ENCODE measurements at places on chromosomes 12 and 14.
A peak's percentile ranks its signal among the peaks of the same experiment; 100 is the strongest.

DNA sequence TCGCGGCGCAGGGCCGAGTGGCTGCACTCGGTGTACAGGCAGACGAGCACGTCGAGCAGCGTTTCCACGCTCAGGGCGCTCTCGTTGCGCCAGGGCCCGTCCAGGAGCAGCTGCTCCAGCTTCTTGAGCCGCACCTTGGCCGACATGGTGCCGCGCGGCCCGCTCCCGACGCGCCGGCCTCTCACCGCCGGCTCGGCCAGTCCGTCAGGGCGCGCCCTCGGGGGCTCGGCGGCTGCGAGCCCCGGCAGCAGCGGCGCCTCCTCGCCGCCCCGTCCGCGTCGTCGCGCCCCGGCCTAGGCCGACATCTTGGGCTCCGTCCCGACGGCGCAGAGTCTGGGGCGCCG is 349 bp downstream of the CDC42BPB start:
- H3K4me1 ChIP-seq = peaks cover 24% of the 10 kb centered on the region
- peak overlapping the region; percentile 79 for H3K27ac ChIP-seq
- DNase-seq = no peak
- peak overlapping the region; percentile 91 for H3K4me3 ChIP-seq
- H3K36me3 ChIP-seq = no peaks in the 10 kb centered on the region

- H3K36me3 ChIP-seq = no peaks in the 10 kb centered on the region
- no peaks in the 10 kb centered on the region for H3K27me3 ChIP-seq
- no peak overlapping the region for H3K4me3 ChIP-seq
- H3K4me1 ChIP-seq = peaks cover 15% of the 10 kb centered on the region
- DNase-seq = no peak
- H3K27ac ChIP-seq = no peak overlapping the region
Observed at GRCh38 chr12:23618718-23619117, 330.8 kb downstream of the SOX5 start.

DNA sequence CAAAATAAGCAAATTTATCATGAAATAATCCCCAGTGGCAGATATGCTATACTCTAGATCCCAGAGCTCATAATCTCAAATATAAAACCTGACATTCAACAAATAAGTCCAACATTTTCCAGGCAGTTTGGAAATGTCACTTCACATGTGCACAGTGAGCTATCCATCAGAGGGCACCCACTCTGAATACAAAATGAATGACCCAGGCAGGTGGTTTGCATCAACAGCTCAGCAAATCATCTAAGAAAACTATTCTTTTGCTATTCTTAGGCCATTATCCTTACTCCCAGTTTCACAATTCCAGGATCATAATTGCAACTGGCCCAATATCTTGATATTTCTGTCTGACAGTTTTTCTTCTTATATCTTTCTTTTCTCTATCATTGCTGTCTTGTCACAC is 38.5 kb downstream of the TRIM9 start:
- H3K36me3 ChIP-seq = no peaks in the 10 kb centered on the region
- H3K27me3 ChIP-seq = no peaks in the 10 kb centered on the region
- no peak overlapping the region for H3K27ac ChIP-seq

- DNase-seq = no peak
- H3K36me3 ChIP-seq = no peaks in the 10 kb centered on the region
- no peak overlapping the region for H3K4me3 ChIP-seq
- no peaks in the 10 kb centered on the region for H3K27me3 ChIP-seq
- H3K27ac ChIP-seq = no peak overlapping the region
Observed at GRCh38 chr12:88503281-88503703, 77.0 kb downstream of the KITLG start.

GRCh38 chr14:80620434-80620833 is 321.1 kb downstream of the CEP128 start:
- DNase-seq = no peak
- H3K4me3 ChIP-seq = no peak overlapping the region
- no peaks in the 10 kb centered on the region for H3K36me3 ChIP-seq
- no peaks in the 10 kb centered on the region for H3K27me3 ChIP-seq
- H3K27ac ChIP-seq = no peak overlapping the region
- H3K4me1 ChIP-seq = no peaks in the 10 kb centered on the region

- no peaks in the 10 kb centered on the region for H3K4me1 ChIP-seq
- H3K4me3 ChIP-seq = no peak overlapping the region
- H3K27me3 ChIP-seq = no peaks in the 10 kb centered on the region
- no peak overlapping the region for H3K27ac ChIP-seq
- DNase-seq = no peak
Observed at GRCh38 chr12:52689239-52689638, 9.0 kb upstream of the KRT1 start.

GRCh38 chr12:120092551-120093335 is 23.8 kb downstream of the RAB35 start:
- H3K4me1 ChIP-seq = peaks cover 2% of the 10 kb centered on the region
- H3K36me3 ChIP-seq = peaks cover 33% of the 10 kb centered on the region
- no peak overlapping the region for H3K4me3 ChIP-seq
- H3K27me3 ChIP-seq = no peaks in the 10 kb centered on the region

DNA sequence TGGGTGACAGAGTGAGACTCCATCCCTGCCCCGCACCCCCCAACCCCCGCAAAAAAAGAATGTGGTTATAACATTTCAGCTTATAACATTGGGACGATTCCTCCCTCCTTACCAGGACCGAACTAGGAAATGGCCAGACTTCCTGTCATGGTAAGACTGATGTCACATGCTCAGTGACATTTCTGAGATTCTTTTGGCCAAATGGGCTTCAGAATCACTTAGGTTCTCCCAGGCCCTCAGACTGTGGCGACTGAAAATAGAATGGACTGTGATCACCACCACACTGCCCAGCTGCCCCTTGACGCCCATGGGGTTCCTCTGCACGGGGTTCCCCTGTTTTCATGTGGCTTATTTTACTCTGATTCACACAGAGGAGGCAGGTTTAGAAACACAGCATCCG is 115.0 kb upstream of the EVL start:
- no peaks in the 10 kb centered on the region for H3K27me3 ChIP-seq
- H3K36me3 ChIP-seq = no peaks in the 10 kb centered on the region
- H3K4me1 ChIP-seq = peaks cover 2% of the 10 kb centered on the region

DNA sequence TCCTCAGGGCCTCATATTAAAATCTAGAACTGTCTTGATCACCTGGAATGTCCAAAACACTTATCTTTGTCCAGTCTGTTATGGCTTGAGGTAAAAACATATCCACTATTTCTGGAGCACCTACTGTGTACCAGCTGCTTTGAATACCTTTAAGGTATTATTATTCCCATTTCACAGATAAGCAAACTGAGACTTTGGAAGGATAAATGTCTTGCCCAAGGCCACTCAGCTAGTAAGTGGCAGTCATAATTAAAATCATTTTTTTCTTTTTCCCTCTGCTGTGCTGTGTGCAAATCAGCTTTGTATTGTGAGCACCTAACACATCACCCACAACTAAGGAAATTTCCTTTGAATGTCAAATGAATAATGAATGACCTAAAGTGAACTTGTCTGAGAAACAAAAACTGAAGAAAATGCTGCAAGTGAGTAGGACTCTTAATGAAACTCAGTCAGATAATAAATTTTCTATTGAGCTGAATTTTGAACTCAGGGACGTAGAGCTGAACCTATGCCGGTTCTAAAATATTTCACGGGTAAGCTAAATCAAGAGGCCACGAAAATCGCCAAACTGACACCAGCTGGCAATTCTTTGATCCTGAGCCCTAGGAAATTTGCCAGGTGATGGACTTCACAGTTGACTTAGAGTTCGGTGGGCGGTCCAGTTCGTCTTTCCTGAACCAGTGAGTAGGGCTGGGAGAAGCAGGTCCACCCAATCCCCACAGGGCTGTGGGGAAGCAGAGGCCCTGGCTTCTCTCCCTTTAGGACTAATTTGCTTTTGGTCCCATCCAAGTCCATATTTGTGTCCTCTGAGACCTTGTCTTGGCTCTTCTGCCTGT is 159.7 kb upstream of the PWP1 start:
- H3K27ac ChIP-seq = no peak overlapping the region
- no peak overlapping the region for H3K4me3 ChIP-seq
- no peak for DNase-seq
- no peaks in the 10 kb centered on the region for H3K36me3 ChIP-seq
- H3K4me1 ChIP-seq = no peaks in the 10 kb centered on the region

DNA sequence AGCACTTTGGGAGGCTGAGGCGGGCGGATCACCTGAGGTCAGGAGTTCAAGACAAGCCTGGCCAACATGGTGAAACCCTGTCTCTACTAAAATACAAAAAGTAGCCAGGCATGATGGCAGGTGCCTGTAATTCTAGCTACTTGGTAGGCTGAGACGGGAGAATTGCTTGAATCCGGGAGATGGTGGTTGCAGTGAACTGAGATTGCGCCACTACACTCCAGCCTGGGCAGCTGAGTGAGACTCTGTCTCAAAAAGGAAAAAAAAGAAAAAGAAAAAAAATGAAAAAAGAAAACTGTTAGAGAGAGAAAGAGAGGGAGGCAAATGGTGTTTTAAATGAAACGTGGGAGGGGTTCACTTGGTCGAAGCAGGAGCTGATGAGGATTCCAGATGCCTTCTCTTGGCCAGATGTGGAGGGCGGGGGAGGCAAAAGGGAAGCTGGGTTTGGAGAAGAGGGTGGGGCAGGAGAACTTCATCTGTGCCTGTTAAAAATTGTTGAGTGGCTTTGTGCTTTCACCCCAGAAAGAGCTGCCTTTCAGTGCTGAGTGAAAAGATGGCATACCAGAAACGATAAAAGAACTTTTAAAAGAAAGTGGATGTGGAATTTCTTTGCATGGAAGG is 1.1 kb downstream of the EMP1 start:
- H3K4me3 ChIP-seq = peak overlapping the region; percentile 73
- H3K27me3 ChIP-seq = no peaks in the 10 kb centered on the region
- H3K27ac ChIP-seq = no peak overlapping the region
- peaks cover 16% of the 10 kb centered on the region for H3K4me1 ChIP-seq
- no peak for DNase-seq

DNA sequence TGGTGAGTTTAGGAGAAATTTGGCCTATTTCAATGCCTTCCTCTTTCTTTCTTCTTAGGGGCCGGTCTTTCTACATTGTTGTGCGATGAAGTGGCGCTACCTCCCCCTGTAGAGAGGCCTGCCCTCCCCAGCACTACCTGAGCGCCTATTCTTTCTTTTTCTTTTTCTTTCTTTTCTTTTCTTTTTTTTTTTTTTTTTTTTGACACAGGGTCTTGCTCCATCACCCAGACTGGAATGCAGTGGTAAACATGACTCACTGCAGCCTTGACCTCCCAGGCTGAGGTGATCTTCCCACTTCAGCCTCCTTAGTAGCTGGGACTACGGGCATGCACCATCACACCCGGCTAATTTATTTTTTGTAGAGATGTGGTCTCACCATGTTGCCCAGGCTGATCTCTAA is 136.1 kb upstream of the MAX start:
- H3K4me1 ChIP-seq = no peaks in the 10 kb centered on the region
- no peak overlapping the region for H3K4me3 ChIP-seq
- DNase-seq = no peak
- H3K36me3 ChIP-seq = no peaks in the 10 kb centered on the region

DNA sequence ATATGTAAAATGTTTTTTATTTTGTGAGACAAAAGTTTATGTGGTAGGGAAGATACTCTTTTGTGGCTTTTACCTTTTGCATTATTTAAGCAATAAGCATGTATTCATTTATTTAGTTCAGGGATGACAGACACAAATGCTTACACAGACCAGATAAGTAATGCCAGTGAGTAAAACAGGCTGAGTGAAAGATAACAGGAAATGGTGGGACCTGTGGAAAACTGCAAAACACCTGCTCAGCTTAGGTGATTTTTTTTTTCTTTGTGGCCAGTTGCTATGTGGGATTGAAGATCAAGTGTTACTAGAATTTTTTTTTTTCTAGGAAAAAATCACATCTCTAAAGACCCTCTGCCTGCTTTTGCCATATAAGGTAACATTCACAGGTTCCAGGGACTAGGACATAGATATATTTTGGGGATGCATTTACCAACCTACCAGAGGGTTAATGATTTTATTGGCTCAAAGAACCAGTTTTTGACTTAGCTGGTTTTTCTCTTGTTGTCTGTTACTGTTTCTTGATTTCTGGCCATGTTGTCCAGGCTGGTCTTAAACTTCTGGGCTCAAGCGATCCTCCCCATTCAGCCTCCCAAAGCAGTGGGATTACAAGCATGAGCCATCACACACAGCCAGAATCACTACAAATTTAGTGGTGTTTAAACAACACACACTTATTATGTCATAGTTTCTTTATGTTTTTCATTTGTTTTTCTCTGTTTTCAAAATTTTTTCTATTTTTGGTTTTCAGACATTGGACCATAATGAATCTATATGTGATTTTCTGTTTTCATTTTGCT is 9.8 kb downstream of the PSMA6 start:
- H3K27ac ChIP-seq = no peak overlapping the region
- H3K4me3 ChIP-seq = no peak overlapping the region
- DNase-seq = no peak
- H3K27me3 ChIP-seq = no peaks in the 10 kb centered on the region
- peaks cover 20% of the 10 kb centered on the region for H3K4me1 ChIP-seq

DNA sequence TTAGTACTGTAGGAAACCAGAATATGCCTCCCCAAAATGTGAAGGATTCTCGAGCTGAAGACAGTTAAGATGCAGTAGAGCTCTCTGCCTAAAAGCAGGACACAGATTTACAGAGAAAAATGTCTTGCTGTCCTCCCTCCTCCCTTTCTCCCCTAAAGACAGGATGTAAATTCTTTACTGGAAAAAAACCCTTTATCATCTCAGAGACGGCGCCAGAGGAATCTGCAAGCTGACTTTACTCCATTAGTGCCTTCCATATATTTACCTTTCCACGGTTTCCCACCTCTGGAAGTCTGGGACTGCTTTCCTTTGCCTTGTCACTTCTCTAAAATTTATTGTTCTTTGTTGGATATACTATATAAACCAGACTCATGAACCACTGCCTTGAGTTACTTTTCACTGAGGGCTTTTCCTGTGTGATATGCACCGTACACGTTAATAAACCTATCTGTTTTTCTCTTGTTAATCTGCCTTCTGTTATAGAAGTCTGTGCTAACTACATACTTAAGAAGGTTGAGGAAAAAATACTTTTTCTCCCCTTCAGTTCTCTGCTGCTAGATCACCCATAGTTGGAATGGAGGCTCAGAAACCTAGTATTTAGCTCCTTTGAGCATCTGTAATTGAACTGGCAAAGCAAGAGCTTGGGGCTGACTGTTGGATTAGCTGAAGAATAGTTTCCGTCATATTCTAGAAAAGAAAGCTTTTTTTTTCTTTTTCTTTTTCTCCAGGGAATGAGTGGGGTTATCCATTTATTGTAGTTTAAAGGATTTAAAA is 99.9 kb downstream of the RAD51B start:
- no peaks in the 10 kb centered on the region for H3K36me3 ChIP-seq
- no peaks in the 10 kb centered on the region for H3K27me3 ChIP-seq
- H3K4me1 ChIP-seq = no peaks in the 10 kb centered on the region
- DNase-seq = no peak
- H3K4me3 ChIP-seq = no peak overlapping the region

- no peak for DNase-seq
- H3K4me1 ChIP-seq = no peaks in the 10 kb centered on the region
- H3K4me3 ChIP-seq = no peak overlapping the region
- no peaks in the 10 kb centered on the region for H3K36me3 ChIP-seq
Observed at GRCh38 chr12:79370021-79370420, 320.7 kb downstream of the PAWR start.

GRCh38 chr12:84537666-84538065 is 374.9 kb downstream of the SLC6A15 start:
- no peak overlapping the region for H3K27ac ChIP-seq
- DNase-seq = no peak
- H3K36me3 ChIP-seq = no peaks in the 10 kb centered on the region
- H3K4me1 ChIP-seq = no peaks in the 10 kb centered on the region
- H3K4me3 ChIP-seq = no peak overlapping the region

GRCh38 chr12:96274331-96274730 is 80.2 kb downstream of the ELK3 start:
- H3K4me3 ChIP-seq = no peak overlapping the region
- no peak overlapping the region for H3K27ac ChIP-seq

Measured in thoracic aorta (tissue), 2 donors.